ENCODE measurements at places on chromosomes 11 and 22.

GRCh38 chr22:25748704-25749103 is 6.7 kb downstream of the MYO18B start:
- peak; percentile 0 for DNase-seq

- DNase-seq, result no peak
Observed at GRCh38 chr11:33779849-33780528, 5.7 kb upstream of the FBXO3 start.

DNA sequence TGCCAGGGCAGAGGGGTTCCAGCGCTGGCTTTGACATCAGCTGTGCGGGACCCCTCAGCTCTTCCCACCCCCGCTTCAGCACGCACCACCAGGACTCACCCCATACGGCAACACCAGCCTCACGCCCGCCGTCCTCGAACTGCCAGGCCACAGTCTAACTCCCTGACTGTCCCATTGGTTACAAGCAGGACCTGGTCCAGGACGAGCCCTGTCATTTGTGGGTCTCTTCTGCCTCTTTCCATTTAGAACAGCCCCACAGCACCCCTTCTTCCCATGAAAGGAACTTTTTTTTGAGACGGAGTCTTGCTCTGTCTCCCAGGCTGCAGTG is 81.7 kb downstream of the PHF21B start:
- peak; percentile 32 for DNase-seq

GRCh38 chr11:14144934-14145333 is 182.4 kb downstream of the SPON1 start:
- DNase-seq, result no peak

- DNase-seq, result no peak
Observed at GRCh38 chr22:47836957-47837356, 1074.5 kb downstream of the TBC1D22A start.

DNA sequence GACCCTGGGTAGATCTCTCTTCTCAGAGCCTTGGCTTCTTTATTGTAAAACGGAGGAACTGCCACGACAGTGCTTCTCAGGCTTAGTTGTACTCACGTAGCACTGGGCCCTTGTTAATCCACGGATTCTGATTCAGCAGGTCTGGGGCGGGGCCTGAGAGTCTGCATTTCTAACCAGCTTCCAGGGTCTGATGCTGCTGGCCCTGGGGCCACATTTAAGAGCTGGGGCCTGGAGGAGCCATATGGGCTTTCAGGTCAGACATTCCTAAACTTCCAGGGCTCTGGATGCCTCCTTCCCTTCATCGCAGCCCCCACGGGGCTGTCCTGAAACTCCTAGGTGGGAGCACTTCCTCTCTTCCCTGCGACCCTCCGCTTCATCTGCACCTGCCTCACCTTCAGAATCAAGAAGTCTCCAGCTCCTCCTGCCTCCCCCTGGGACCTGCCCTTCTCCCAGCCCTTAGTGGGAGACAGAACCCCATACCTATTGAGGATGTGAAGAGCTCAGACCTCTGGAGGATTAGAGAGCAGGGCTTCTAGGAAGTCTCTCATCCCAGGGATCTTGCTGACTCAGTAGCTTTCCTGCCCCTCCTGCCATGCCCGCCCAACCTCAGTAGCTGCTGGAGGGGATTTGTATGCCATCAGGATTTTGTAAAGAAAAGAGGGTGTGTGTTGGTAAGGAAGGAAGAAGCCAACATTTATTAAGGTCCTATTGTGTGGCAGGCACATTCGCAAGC is 92.5 kb downstream of the LRRC32 start:
- peak; percentile 36 for DNase-seq

DNA sequence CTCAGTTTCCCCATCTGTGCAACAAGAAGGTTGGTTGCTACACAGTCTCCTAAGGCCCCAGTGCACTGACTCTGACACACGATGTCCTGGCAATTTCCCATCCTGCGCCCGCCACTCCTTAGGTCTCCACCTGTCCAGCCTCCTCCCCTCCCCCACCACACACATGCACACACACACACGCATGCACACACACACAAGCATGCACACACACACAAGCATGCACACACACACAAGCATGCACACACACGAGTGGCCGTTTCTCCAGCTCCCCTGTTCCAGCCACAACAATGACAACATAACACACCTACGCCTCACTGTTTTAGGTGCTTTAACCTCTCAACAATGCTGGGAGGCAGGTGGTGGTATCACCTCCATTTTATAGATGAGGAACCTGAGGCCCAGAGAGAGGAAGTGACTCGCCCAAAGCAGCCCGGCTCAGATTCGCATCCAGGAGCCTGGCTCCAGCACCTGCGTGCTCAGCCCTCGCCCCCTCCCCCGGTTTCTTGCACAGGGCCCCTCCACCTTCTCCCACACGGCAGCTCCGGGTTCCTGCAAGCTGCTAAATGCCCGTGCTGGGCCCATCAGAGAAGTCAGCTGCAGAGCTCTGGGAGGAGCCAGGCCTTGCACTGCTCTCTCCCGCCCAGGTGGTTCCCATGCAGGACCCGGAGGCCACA is 13.0 kb downstream of the CYTH4 start:
- DNase-seq, result no peak

DNA sequence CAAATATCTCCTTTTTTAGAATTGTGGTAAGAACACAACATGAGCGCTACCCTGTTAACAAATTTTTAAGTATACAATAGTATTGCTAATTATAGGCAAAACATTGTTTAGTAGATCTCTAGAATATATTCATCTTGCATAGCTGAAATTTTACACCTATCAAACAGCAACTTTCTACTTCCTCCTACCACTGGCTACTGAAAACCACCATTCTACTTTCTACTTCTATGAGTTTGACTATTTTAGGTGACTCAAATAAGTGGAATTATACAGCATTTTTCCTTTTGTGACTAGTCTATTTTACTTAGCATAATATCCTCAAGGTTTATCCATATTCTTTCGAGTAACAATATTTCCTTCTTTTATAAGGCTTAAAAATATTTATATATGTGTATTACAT is 128.4 kb downstream of the FAM76B start:
- no peak for DNase-seq

Data from aorta (tissue), 5 donors.